ENCODE measurements at places on chromosomes 1 and 21.

DNA sequence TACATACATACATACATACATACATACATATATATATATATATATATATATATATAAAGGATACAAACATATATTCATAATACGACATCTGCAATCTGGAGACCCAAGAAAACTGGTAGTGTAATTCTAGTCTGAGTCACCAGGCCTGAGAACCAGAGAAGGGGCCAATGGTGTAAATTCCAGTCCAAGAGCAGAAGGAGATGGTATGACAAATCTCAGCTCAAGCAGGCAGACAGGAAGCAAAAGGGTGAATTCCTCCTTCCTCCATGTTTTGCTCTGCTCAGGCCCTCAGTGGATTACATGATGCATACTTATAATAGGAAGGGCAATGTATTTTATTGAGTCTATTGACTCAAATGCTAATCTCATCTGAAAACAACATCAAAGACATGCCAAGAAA is 1060.4 kb upstream of the TMPRSS15 start:
- no peak for DNase-seq

GRCh38 chr1:156001662-156002171 is 19.0 kb downstream of the SSR2 start:
- DNase-seq, result no peak

GRCh38 chr1:103111926-103112325 is 3.6 kb upstream of the COL11A1 start:
- no peak for DNase-seq

- no peak for DNase-seq
Measured at GRCh38 chr1:202571719-202572339, 138.4 kb downstream of the SYT2 start.

- no peak for DNase-seq
Measured at GRCh38 chr1:183850852-183851251, 45.9 kb downstream of the RGL1 start.

DNA sequence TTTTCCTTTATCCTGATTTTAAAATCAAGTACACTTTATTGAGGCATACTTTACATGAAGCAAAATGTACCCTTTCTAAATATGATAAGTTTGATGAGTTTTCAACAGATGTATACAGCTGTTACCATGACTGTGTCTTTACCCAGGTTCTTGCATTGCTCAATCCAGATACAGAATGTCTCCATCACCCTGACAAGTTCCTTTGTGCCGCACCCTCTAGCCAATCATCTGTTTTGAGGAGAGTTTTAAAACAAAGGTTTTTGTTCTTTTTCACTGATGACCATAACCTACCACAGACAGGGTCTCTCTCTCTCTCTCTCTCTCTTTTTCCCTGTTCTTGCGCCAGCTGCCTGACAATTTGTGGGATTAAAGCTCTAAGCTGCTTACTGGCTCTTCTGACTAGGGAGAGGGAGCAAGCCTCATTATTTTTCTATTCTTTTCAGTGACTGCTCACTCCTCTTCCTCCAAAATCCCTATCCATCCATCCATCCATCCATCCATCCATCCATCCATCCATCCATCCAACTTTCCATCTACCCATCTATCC is 1.2 kb upstream of the KCNE1 start:
- no peak for DNase-seq

DNA sequence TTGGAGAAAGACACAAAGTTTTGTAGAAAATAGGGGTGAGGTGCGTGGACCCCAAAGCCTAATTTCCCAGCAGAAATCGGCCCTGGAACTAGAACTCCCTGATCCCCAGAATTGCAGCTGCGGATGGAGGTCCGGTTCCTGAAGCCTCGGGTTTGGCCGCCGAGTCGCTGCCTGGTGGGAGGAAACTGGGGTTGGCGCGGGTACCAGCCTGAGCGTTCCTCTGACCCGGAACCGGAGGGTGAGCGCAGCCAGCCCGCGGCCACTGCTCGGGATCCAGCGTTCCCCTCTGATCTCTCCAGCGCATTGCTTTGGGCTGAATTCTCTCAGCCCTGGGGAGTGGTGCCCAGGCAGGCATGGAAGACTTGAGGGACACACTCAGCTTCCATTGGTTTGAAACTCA is 1.6 kb downstream of the ST6GALNAC5 start:
- no peak for DNase-seq

- no peak for DNase-seq
Measured at GRCh38 chr1:115194506-115194905, 105.2 kb upstream of the TSPAN2 start.

- DNase-seq, result no peak
Measured at GRCh38 chr1:38360807-38361206, 314.2 kb upstream of the POU3F1 start.

- no peak for DNase-seq
Measured at GRCh38 chr1:178819123-178819522, 51.8 kb downstream of the ANGPTL1 start.

- DNase-seq, result no peak
Measured at GRCh38 chr1:16006552-16007485, 2.8 kb downstream of the SRARP start.

GRCh38 chr1:231108516-231109302 is 53.1 kb upstream of the TRIM67 start:
- DNase-seq, result no peak

DNA sequence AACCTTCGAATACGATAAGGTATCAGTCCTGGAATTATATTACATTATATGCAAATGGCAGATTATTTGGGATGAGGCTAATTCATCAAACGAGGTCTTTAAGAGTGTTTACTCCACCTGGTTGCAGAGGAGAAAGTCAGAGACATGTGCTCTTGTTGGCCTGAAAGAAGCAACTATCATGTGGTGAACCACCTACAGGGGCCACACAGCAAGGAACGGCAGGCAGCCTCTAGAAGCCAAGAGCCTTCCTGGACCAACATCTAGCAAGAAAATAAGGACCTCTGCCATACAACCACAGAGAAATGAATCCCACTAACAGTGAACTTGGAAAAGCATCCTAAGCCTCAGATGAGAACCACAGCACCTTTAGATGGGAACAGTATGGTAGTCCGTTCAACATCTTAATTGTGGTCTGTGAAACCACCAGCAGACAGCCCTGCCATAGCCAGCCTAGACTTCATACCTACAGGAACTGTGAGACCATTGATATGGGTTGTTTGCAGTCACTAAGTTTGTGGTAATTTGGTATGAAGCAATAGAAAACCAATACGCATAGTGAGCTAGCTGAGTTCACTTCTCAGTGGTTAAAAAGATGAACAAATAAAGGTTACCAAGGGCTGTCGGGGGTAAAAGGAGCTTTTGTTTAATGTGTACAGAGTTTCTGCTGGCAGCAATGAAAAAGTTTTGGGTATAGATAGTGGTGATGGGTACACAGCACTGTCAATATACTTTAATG is 345.7 kb upstream of the RUNX1 start:
- DNase-seq, result no peak

DNA sequence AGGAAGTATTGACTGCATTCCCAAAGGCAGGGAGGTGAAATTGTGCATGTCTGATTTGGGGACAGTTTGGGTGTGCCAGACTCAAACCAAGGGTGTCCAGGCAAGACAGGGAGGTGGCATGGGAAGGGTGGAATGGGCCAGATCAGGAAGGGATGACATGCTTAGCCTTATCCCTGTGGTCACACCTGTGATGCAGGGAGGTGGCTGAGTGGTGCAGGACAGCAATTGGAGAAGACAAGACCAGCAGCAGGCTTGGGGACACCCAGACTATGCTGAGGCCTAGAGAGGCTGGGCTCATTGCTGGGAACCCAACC is 4.0 kb downstream of the FOXO6 start:
- DNase-seq, result no peak

DNA sequence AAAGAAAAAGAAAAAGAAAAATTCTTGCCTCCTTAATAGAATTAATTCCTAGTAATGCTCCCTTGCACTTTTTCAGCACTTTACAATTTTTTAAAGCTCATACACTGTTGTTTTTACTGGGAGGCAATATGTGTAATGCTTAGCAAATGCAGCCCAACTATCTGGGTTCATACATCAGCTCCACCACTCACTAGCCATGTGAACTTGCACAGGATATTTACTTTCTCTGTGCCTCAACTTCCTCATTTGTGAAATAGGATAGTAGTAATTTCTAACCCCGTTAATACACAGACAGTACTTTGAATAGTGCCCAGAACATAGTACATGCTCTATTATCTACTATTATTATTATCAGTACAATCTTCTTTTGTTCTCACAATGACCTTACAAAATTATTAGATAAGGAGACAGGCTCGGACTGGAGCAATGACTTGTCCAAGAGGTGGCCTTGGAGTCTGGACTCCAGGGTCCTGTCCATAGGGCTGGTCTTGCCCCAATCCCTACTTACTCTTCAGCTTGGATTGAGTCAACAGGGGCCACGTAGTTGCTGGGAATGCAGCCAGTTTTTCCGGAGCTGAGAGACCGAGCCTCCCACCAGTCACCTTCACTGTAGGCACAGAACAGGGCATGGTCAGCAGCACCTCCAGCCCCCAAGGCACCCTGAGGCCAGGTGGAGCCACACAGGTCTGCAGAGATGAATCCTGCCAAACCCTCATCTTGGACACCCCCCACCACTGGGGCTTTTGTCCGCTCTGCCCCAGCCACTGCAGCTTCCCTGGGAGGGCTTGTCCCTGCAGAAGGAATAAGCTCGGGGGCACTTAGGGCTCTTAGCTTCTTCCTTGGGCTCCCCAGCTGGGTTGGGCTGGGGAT is 13.7 kb downstream of the FGR start:
- no peak for DNase-seq

DNA sequence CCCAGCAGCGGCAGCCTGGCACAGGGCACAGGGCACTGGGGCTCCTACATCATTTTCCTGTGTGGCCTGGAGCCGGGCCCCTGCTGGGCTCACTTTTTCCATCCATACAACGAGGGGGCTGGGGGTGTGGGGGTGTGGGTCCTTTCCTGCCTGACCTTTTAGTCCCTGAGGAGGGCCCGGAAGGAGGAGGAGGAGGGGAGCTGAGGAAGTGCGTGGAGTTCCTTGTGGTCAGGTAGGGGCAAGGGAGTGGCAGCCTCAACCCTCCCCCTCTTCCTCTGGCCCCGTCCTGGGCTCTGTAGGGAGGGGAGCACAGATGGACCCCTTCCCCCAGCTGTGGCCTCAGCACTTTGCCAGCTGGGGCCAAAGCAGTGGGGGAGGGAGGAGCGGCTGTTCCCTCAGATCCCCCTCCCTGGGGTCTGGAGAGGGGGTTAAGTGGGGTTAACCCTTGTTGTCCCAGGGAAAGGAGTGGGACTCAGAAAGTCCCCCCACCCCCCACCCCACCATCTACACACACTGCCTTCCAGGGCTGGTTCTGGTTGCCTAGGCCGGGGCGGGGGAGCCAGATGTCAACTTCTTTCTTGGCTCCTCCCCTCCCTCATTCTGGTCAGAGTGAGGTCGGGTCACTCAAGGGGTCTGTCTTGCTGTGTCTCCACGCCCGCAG is 5.7 kb downstream of the NTRK1 start:
- DNase-seq, result no peak

DNA sequence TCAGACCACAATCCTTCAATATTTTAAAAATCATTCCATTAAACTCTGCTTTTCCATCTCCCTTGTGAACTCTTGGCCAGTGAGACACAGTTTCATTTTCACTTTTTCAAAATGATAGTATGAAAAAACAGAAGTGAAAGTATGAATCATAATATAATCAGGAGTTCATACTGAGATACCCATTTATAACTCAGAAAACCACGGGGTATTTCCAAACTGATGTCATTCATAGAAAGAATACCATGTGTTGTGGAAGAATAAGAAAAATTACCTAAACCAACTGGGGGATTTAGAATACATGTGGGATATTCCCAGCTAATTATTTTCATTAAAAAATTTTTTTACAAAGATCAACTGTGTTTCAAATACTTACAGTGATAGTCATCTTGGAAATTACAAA is 149.9 kb downstream of the MRPL39 start:
- DNase-seq, result no peak

- no peak for DNase-seq
Measured at GRCh38 chr1:184836934-184837895, 82.6 kb upstream of the EDEM3 start.

GRCh38 chr1:55446351-55446750 is 231.2 kb upstream of the USP24 start:
- no peak for DNase-seq

DNA sequence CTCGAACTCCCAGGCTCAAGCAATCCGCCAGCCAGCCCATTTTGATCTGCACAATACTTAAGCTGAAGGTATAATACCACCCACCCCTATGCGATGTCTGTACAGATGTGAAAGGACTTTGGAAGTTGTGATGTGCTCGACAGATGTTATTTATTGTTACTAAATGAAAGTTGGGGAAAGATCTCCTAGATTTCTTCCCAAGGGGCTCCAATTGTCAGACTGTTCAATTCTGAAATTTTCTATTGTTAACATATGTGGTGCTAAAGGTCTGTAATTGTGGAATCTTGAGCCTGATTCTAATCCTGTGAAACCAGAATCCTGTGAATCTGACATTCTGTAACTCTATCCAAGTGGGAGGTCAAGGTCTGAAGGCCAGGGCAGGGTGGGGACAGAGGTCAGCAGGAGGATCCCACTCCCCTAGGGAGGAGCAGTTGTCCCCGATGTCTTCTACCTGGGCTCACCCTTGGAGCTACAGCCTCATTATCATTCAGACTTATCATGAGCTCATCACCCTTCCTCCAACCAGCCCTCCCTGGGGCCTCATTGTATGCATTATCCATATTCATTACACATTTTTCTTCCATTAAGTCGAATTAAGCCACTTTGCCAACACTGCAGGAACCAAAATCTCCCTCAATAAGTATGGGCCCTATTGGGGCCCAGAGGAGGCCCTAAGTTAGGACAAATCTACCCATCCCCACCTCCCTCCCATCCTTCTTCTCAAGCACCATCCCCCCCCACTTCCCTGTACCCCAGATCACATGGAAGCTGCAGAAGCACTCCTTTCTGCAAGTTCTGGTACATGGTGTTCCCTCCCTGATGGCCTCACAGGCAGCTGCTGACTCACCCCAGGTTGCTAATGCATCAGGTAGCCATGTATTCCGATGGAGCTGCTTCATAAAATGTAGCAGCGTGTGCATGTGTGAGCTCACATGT is 32.3 kb downstream of the SHISAL2A start:
- no peak for DNase-seq

DNA sequence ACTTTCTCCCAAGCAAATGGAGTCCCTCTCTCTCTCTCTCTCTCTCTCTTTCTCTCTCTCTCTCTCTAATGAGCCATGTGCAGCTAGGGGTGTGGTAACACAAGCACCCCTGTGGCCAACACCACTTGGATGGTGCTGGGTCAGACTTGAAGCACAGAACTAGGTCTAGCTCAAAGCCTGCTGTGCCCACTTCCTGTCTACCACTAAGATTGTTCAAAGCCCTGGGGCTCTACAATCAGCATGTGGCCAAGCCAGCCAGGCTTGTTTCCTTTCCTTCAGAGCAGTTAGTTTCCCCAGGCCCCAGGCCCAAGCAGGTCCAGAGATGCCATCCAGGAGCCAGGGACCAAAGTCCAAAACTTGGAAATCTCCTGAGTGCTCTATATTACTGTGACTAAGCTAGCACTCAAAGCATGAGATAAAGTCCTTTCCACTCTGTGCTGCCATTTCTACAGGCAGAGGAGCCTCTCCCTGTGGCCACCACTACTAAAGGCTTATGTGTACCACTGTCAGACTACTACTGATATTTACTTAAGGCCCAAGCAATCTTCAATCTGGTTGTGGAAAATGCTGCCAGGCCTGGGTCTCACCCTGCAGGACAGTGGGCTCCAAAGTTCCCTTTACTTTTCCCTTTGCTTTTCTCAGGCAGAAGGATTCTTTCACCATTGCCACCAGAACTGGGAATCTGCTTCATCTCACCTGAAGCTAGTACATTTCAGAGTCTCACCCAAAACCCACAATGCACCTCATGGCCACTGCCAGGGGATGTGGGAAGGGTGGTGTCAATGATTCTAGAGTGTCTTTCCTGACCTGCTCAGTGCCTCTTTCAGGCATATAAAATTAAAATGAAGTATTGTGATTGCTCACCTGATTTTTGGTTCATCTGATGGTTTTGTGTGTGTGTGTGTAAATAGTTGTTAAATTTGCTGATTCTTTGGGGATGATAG is 999.5 kb downstream of the NCAM2 start:
- DNase-seq, result no peak
